GF-D8 (cell line): ENCODE measurements at places on chromosomes 11 and 22.

- DNase-seq, result no peak
Measured at GRCh38 chr11:104154296-104154695, 9.7 kb downstream of the PDGFD start.

DNA sequence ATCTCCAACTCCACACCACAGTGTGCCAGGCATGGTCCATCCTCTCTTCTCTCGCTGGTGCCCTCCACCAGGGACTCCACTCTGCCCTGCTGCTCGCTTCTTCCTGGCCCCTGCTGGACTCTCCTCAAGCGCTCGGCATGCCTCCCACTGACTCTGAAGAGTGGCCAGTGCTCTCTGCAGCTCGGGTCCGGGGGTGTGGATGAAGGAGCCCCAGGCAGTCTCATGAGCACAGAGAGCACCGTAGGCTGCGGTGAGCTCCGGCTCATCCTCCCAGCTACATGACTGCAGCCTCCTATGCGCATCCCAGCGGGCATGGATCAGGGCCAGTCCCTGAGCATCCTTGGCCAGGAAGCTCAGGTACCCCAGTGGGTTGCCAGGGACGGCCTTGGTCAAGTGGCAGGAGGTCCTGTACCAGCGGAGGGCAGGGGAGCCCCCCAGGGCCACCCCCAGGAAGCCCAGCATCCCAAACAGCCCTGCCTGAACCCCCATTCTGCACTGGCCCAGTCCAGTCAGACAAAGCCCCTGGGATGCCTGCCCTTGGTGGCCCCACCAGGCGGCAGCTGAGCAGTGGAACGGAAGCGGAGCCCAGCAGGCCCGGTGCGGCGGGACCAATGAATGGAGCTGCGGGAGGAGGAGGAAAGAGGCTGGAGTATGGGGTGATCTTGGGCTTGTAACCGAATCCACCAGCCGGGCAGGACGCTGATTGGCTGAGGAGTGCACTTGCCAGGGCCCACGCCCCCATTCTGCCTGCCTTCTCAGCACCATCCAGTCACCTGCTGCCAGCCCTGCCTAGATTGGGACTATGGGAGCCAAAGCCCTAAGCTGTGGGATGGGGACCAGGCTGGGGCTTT, at the start of gene PLA2G3:
Gene PLA2G3, minus strand, starts transcription at position 643 of the 851 bp plus-strand sequence. Its CDS starts 154 bp downstream, at position 489.
- no peak for DNase-seq

DNA sequence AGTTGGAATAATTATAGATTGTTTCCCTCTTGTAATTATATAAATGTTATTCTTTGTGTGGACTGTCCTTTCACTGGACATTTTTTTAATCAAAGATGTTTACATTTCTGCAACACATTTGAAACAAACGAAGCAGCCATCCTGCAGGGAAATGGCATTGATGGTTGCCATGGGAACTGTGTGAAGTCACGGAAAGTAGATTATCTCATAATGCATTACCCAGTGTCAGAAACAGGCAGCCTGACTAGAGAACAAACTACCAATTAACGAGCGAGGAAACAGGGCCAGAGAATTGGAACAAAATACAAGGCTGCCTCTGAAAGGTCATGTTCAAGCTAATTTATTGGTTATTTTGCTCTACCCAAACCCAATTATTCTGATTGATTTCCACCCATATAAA, 96.9 kb upstream of the LARGE1 start:
- no peak for DNase-seq

GRCh38 chr11:47052576-47052975, 116.0 kb downstream of the CSTPP1 start:
- DNase-seq, result no peak

DNA sequence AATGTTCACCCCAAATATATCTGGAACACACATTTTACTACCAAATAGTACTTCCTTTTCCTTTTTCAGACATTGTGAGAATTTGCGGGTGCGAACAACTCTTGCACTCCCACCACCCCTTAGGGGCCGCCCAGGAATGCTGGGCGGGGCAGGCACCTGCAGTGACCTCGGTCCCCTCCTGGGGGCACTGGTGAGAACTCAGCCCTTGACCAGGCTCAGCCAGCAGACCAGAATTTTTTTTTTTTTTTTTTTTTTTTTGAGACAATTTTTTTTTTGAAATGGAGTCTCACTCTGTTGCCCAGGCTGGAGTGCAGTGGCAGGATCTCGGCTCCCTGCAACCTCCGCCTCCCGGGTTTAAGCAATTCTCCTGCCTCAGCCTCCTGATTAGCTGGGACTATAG, 75.8 kb downstream of the ARHGAP8 start:
- DNase-seq, result no peak
